ENCODE measurements at places on chromosomes 4 and X. TPM values are rescaled to one million over a fixed set of nuclear protein-coding genes. Genes with fewer than 3 reads are reported as not detected.

- DNase-seq, result no peak
Observed at GRCh38 chr4:98469771-98470170, 188.6 kb downstream of the TSPAN5 start.

- DNase-seq, result no peak
Observed at GRCh38 chr4:145019346-145019745, 78.7 kb downstream of the ANAPC10 start.

Gene UGT2B10
- polyA plus RNA-seq, result 0.25 TPM

Gene SERTM2
- 0.30 TPM for polyA plus RNA-seq

Gene PNMA6F
- polyA plus RNA-seq, result 0.01 TPM
